Activated CD4-positive, CD25-positive, alpha-beta regulatory T cell treated with anti-CD3 and anti-CD28 coated beads, Interleukin-2, amount 50 U/mL, for 24 hours (primary cell): ENCODE measurements at places on chromosomes 16 and 17.

DNA sequence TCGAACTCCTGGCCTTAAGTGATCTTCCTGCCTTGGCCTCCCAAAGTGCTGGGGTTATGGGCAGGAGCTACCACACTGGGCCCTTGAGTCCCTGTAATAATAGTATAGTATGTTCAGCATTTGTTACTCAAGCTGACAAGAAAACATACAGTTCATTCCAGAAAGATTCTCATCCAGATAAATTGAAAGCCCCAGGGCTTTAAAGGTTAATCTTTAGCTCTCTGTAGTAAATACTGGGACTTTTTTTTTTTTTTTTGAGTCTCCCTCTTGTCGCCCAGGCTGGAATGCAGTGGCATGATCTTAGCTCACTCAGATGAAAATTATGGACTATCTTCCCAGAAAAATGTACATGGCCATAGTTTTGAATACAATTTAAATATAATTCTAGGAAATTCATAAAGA, 11.0 kb downstream of the BRCA1 start:
- ATAC-seq: no peak

GRCh38 chr16:79599837-79600637, 500 bp downstream of the MAF start:
- ATAC-seq: peak; percentile 36

- ATAC-seq: no peak
Observed at GRCh38 chr17:82946081-82946480, 106.3 kb upstream of the ZNF750 start.

- ATAC-seq: no peak
Observed at GRCh38 chr17:67671493-67671892, 46.2 kb upstream of the NOL11 start.

DNA sequence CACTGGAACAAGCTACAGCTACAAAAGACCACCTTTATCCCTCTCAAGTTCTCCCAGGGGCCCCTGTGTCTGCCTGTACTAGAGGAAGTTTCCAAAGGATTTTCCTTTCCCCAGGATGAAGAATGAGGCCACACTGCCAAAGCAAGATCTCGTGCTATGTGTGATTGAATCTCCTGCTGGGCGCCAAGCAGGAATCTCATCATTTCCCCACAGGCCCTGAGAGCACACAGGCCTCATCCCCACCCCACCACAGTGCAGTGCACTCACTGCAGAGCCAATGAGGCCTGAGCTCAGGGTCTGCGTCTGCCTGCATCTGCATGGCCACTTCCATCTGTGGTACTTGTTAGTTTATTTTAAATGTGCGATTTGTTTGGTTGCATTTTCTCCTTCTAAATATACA, 387.4 kb upstream of the ASIC2 start:
- no peak for ATAC-seq

GRCh38 chr17:77834170-77835115, 124.1 kb upstream of the TNRC6C start:
- ATAC-seq: peak; percentile 84

DNA sequence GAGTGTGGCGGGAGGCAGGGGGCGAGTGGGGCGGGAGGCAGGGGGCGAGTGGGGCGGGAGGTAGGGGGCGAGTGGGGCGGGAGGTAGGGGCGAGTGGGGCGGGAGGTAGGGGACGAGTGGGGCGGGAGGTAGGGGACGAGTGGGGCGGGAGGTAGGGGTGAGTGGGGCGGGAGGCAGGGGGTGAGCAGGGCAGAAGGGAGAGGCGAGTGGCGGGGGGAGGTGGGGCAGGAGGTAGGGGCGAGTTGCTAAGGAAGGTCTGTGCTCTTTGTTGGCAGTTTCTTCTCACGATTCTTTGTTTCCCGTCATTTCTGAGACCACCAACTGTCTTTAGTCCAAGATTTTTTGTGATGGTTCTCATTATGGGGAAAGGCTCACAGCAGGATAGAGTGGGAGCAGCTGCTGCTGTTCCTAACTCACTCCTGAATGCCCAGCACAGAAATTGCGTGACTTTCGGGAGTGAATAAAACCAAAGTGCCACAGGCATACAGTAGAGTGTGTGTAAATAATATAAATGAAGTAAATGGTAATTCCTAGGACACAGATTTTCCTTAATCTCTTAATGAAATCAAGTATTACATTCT, 44.7 kb downstream of the COG7 start:
- ATAC-seq: no peak

DNA sequence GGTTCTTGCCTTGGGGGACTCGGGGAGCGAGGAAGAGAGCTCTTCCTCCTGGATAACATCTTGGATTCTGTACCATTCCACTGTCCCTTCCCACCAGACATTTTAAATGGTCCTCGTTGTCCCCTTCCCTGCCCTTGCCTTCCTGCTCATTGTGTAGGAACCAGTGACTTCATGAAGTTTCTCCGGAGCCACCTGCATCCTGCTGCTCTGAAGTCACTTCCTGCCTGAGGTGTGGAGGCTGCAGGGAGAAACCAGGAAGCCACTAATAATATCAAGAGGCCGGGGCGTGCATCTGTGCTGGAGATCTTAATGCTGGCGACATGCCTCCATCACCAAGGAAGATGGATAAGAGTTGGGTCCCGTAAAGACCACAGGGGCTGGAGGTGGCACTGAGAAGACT, 6.2 kb upstream of the SLC16A13 start:
- peak; percentile 84 for ATAC-seq

DNA sequence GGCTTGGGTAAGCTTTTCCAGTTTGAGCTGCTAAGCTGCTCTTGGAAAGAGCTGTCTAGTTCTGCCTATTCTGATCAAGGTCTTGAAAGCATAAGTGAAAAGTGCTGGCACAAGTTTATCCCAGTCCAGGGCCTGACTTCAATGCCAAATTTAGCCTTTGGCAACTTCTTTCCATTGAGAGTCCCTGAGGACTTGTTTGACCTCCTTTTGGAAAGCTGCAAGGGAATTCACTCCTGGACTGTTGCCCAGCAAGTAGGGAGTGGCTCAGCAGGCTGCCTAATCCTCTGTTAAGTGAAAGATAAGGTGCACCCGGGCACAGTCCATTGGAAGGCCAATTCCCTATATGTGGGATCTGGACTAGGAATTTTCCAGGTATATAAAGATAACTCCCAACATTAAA, 16.0 kb upstream of the TANC2 start:
- no peak for ATAC-seq

GRCh38 chr16:64532117-64532516, 589.7 kb downstream of the CDH11 start:
- no peak for ATAC-seq

- ATAC-seq: no peak
Observed at GRCh38 chr16:72122308-72122707, 28.7 kb downstream of the DHX38 start.

DNA sequence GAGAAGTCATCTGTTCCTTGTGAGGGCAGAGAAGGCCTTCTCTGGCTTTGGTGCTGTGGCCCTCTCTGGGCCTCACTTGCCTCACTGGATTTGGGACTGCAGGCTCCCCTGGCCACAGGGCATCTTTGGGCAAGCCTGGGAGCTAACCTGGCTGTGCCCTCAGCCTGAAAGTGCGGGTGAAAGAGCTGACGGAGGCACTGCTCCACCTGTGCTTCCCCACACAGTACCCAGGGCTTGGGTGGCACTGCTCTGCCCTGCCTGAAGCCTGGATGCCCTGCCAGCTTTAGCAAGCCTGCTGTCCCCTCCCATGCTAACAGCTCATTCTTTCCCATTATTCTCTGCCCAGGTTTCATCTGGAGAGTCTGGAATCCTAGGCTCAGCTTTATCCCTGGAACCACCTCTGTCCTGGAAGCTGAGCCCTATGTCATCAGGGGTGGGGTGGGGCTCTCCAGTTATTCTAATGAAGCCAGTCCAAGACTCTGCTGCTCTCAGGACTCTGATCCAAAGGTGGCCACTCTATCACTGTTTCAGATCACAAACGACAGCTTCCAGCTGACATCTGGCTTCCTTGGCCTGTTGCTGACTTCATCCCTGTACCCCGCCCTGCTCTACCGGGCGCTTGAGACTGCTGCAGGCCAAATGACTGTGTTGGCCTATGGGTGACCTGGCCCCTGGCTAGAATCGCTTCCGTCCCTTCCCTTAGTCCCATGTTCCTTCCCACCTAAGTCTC, 29.3 kb downstream of the HIC1 start:
- no peak for ATAC-seq

- ATAC-seq: no peak
Observed at GRCh38 chr17:12673788-12674187, 8.1 kb downstream of the MYOCD start.

- no peak for ATAC-seq
Observed at GRCh38 chr17:78844301-78845005, 3.8 kb upstream of the USP36 start.

DNA sequence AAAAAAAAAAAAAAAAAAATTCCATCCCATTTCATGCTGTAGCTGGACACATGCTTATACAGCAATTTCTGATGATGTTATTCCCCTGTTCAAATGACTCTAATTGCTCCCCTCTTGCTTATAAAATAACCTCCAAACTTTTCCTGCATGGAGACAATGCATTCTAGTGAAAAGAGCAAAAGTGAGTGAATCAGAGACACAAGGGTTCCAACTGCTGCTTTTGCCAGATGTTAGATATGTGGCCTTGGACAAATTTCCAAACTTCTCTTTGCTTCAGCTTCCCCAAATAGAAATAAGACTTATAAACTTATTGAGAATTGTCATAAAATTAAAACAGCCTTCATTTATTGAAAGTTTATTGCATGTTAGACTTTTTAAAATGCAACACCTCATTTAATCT, 65.0 kb upstream of the AXIN2 start:
- ATAC-seq: no peak

DNA sequence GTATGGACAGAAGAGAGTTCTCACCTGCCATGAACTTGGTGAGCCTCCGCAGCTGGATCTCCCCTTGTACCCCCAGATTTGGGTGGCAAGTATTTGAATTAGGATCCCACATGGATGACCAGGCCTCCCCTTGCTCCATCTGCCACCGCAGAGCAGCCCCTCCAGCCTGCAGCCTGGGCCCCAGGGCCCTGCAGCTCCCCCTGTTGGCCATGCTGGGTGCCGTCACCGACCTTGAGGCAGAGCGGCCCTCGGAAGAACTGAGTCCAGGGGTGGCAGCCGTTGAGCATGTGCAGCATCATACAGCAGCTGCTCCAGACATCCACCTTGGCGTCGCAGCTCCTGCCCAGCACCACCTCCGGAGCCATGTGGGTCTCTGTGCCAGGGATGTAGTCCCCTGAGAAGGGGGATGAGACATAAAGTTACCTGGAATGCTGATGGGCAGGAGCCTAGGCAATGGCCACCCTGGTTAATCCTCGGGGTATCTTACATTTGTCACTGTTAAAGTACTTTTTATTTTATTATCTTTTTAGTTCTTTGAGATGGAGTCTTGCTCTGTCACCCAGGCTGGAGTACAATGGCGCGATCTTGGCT, 9.0 kb upstream of the SPATA32 start:
- peak; percentile 70 for ATAC-seq

DNA sequence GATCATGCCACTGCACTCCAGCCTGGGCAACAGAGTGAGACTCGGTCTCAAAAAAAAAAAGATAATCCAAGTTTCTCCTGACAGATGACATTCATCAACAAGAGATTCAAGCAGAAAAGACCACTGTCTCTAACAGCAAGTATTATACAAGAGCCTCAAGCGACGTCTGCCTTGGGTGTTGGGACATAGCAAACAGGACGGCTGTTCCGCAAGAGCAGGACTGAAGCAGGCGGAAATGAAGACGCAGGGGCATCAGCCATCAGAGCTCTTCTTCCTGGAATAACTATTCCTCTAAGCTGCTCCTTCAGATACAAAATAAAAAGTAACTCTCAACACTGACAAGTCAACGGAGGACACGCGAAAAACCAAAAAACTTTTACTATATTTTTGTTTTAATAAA, 54.0 kb downstream of the ANKRD11 start:
- no peak for ATAC-seq

DNA sequence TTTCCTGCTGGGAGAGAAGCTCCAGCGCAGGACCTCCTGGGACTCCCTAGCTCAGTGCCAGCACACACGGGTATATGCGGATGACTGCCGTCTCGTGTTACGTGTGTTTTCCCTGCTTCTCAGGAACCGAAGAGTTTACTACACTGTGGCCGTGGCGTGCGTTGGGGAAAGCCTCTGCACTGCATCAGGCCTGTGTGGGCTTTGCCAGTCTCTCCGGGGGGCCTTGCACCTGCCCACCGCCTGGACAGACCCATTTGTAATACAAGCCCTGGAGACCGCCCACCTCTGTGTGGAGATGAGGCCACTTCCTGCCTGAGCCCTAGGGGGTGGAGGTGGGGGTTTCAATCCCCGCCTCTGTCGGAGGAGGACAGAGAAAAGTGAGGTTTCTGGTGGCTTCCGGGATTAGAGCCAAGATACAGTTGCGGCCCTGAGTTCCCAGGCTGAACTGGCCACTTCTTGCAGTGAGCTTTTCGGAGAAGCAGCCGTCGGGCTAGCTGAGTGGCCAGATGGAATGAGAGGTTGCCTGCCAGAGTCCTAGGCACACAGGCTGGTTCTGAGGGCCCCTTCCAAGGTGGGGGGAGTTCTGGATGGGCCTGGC, 43.4 kb upstream of the GSE1 start:
- peak; percentile 37 for ATAC-seq

DNA sequence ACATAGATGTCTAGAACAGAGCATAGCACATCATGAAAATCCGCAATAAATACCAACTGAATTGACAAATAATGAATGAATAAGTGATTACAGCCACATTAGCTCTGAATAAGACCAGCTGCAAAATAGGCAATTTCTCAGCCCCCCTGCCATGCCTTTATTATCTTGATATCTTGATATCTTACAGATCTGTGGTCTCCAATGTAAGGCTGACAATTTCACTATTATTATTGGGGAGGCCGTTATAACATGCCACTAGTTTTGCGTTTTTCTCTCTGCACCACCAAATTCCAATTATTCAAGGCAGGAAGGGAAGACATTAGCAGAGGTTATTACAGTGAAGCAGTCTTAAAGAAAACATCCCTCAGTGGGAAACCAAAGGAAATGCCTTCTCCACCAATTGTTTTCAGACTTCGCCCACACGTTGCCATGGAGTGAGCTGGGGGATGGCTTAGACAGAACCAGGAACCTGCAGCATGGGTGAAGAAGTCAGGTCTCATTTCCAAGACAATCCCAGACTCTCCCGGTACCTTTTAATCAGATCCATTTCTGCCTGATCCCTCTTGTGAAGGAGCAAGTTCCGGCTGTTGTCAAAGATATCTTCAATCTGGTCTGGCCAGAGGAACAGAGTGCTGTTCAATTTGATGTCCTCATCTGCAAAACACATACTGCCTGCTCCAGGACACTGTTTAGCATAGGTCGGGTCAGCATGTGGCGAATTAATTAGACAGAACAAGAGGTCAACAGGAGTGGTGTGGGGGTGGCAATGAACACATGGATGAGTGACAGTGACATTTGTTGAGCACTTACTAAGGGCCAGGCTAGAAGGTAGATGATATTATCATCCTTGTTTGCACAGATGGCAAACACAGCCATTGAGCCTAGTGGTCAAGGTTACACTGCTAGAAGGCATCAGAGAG, 46.4 kb downstream of the DNAH3 start:
- ATAC-seq: no peak

GRCh38 chr16:58885528-58886170, 151.5 kb upstream of the GOT2 start:
- no peak for ATAC-seq
